Activated CD8-positive, alpha-beta memory T cell treated with anti-CD3 and anti-CD28 coated beads, Interleukin-2, amount 50 U/mL, for 4 hours (primary cell): ENCODE measurements at places on chromosomes 12 and 14.

DNA sequence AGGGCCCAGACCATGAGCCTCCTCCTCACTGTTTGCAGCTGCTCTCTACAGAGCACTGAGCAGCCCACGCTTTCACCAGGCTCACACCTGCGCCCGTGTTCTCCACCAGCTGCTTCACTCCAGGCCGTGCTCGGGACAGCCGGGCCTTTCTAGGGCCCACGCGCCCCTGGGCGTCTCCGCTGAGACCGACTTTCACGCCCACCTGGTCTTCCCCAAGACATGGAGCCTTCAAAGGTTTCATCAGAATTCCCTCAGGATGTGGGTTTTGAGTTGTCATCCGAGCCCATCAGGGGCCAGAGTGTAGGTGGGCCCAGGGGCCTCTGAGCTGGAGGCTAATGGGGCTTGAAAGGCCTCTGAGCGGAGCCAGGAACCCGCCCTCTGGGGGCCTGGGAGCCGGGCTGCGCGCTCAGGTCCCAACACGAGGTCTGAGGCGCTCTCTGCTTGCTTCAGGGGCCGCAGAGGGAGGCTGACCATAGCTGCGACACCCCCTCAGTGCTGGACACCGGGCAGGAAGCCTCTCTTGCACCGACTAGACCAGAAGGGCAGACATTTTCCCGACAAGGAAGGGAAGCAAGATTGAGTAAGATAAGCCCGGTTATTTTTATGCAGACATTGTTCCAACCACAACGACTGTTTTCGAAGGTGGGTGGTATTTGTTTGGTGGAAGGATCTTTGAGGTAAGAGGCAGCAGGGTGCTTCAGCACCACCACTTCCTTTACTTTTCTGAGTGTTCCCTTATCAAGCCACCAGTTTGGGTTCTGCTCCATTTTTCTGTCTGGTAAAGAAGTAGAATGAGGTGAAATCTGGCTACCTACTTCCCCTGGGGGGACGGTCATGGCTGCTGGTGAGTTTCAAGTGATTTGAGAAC lies 125.0 kb upstream of the FUT8 start:
- peak; percentile 53 for DNase-seq

DNA sequence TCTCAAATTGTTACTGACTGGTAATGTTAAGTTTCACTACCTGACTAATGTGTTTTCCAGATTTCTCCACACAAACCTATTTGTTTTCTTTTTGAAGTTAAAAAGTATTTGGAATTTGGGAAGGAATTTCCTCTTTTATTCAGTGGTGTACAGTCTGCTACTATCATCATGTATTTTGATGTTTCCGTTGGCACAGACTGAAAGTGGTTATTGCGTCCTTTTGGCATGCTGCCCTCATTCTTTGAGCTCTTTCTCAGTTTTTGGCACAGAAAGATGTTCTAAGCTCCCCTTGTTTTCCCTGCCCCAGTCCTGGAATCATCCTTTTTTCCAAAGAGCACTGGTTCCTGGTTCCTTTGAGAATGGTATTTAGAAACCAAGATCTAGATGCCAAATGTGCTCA lies 31.4 kb upstream of the RTRAF start:
- DNase-seq, result no peak

- DNase-seq, result no peak
Measured at GRCh38 chr12:120767071-120768024, 41.7 kb downstream of the ACADS start.

DNA sequence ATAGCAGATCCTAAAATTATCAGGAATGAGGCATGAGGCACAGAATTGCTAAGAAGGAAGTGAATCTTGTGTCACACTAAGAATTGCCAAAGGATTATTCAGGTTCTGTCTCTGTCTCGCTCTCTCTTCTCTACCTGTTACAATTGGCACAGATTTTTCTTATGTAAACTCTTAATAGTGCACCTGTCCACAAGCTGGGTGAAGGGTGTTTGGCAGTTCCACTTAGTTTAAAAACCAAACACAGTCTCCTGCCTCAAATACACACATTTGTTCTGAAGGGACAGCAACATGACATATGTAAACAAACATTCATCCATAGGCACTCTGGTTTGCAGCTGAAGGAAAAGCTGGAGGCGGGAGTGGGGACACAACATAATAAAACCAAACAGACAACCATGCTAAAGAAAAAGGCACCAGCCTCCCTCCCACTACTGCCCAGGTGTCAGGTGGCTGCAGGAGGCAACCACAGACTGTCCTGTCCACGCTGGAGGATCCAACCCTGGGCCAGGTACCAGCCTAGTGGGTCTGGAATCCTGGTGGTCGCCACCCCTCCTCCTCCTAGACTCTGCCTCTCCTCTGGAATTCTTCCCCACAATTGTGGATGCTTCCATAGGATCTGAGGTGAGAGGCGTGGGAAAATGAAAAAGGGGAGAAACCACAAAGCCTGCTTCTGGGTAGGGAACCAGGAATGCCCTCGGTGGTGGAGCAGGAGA lies 81.2 kb downstream of the TMEM260 start:
- DNase-seq, result no peak

- no peak for DNase-seq
Measured at GRCh38 chr12:115194857-115195256, 510.9 kb upstream of the TBX3 start.

DNA sequence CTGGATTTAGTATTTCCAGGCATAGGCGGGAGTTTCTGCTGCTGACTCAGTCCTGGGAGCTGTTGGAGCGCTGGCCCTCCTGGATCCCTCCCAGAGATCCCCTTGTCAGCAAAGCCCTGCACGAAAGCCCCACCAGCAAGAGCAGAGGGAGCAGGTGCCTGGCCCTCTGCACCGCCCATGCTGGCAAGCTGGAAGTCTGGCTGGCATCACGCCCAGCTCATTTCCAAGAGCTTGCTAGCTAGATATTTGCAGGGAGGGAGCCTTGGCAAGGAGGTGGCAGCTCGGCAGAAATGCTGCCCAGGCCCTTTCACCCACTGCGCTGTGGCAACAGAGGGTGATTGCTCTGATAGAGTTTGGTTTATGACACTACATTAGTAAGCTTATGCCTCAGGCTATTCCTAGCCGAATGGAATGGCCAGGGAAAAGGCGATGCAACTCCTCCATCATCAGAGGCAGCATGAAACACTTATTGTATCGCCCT lies 193.9 kb downstream of the EMP1 start:
- no peak for DNase-seq

DNA sequence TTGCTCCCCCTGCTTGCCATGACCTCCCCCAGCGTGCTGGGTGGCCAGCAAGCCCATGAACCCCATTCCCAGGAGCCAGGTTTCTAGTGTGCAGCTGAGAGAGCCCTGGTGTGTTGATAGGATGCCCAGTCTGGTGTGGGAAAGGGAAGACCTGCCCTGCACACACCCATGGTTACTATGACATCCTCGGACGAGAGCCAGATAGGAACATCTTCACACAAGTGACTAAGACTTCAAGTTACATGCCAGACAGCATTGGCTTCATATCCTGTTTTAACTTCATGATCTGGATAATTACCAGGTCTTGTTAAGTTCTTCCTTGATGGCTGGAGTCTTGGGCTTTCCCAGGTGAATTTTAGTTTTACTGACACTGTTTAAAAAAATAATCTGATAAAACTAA lies 196.6 kb upstream of the EGLN3 start:
- DNase-seq, result no peak

DNA sequence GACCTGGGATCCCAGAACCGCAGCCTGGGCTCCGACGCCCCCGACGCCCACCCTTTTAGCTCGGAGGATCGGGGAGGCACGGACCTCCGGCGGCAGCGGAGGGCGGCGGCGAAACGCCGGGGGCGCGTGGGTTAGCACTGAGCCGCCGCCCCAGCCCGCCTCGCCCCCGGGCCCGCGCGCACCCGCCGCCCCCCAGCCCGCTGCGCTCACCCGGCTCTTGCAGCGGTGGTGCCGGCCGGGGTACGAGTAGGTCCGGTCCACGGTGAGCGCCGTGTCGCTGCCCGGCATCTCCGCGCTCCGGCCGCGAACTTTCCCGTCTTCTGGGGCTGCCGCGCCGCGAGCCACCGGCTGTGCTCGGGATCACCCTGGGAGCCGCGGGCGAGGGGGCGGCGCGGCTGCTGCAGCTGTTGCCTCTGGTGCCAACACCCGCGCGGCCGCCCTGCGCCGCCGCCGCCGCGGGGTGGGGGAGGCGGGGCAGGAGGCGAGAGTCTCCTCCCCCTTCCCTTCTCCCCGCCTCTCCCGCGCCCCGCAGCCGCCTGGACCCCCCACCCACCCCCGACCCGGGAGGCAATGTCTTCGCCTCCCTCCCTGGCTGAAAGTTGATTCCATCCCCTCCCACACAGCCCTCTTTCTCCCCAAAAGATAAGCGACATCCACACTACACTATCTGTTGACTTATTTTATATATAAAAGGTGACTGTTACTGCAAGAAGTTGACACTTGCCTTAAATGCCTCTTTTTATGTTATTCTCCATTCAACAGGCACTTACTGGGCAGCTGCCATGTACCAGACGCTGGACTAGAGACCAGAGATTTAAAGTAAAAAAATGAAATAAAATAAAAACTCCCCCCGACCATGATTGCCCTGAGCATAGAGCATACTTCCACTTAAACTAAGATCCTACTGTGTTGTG lies at the start of gene TMCC3:
Gene TMCC3, minus strand, starts transcription at position 415 of the 914 bp plus-strand sequence. Its CDS starts 127 bp downstream, at position 288.
- DNase-seq, result peak; percentile 34

GRCh38 chr14:47346849-47347248 lies 328.6 kb downstream of the MDGA2 start:
- no peak for DNase-seq

DNA sequence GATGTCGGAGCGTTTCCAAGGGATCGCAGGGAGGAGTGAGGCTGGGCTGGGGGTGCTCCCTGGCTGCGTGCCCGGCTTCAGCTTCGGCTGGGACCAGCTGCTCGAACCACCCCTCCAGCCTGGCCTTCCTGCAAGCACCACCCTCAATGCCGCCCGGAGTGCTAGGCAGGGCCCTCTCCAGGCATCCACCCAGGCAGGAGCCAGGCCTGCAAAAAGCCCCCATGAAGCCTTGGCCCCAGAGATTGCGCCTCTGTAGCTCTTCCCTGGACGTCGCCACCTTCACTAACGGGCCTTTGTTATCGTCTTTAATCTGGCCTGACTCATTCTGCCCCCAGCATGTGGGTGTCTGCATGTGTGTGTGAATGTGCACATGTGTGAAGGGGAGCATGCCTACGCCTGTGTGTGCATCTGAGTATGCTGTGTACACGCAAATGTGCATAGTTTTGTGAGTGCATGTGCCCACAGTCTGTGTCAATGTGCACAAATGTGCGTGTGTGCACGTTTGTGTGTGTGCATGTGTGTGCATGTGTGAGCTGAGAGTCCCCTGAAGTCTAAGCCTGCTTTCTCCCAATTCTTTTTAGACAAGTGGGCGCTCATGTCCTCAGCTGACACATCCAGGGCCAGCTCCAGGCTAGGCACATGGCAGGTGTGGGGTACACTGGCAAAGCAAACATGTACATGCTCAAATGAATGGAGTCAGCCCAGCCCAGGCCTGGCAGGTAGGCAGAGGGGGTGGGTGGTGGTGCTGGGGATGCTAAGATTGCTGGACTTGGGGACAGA lies 195.4 kb upstream of the C14orf180 start:
- no peak for DNase-seq

DNA sequence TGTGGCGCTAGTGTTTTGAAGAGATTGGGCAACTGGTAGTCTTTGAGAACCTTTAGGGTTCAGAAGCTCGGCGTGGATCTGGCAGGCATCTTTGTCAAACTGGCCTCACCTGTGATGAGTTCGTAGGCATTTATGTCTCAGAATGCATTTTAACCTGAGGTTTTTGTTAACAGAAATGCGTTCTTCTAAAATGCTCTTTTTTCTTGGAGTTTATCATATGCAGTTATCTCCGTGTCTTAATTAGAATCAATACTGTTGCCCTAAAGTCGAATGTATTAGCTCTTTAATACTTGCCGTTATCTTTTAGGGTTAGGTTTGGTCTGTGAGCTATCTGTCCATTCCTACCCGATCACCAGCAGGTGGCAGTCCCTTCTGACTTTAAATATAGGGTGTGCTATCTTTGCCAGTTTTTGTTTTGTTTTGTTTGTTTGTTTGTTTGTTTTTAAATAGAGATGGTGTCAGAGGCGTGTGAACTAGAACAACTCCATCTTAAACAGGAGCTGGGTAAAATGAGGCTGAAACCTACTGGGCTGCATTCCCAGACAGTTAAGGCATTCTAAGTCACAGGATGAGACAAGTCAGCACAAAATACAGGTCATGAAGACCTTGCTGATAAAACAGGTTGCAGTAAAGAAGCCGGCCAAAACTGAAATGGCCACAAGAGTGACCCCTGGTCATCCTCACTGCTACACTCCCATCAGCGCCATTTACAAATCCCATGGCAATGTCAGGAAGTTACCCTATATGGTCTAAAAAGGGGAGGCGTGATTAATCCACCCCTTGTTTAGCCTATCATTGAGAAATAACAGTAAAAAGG lies 1.4 kb downstream of the ATF1 start:
- peak; percentile 36 for DNase-seq

DNA sequence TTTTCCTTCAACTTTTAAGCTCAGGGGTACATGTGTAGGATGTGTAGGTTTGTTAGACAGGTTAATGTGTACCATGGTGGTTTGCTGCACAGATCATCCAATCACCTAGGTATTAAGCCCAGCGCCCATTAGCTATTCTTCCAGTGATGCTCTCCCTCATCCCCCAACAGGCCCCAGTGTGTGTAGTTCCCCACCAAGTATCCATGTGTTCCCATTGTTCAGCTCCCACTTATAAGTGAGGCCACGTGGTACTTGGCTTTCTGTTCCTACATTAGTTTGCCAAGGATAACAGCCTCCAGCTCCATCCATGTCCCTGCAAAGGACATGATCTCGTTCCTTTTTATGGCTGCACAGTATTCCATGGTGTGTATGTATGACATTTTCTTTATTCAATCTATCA lies 48.6 kb upstream of the YARS2 start:
- DNase-seq, result no peak

DNA sequence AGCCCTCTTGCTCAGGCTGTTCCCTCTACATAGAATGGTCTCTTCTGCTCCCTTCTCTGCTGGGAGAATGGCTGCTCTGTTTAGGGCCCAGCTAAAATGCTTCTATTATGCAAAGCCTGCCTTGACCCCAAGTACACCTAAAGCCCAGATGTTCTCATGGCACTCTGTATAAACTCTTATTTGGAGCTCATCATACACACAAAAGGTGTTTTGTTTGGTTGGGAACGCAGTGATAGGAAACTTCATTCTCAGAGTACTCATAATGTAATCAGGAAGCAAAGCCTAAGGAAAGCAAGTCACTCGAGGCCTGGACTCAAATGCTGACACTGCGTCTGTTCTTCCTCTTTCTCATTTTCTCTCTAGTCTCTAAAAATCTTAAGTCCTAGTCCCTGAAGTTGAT lies 38.2 kb upstream of the SYCP3 start:
- DNase-seq, result no peak

GRCh38 chr12:12901158-12901791 lies 9.9 kb downstream of the GPRC5A start:
- DNase-seq, result no peak

- no peak for DNase-seq
Measured at GRCh38 chr14:94795372-94795771, 25.5 kb upstream of the GSC start.

- DNase-seq, result no peak
Measured at GRCh38 chr12:12228402-12228801, 38.4 kb downstream of the LRP6 start.

GRCh38 chr12:114780746-114781399 lies 96.9 kb upstream of the TBX3 start:
- DNase-seq, result no peak

- DNase-seq, result no peak
Measured at GRCh38 chr12:19432309-19433170, 6.8 kb upstream of the AEBP2 start.

- peak; percentile 17 for DNase-seq
Measured at GRCh38 chr12:127381043-127381668, 885.8 kb upstream of the TMEM132C start.

- DNase-seq, result no peak
Measured at GRCh38 chr12:132563911-132564310, 46.5 kb downstream of the LRCOL1 start.
